ENCODE measurements at places on chromosomes 5 and 9.

DNA sequence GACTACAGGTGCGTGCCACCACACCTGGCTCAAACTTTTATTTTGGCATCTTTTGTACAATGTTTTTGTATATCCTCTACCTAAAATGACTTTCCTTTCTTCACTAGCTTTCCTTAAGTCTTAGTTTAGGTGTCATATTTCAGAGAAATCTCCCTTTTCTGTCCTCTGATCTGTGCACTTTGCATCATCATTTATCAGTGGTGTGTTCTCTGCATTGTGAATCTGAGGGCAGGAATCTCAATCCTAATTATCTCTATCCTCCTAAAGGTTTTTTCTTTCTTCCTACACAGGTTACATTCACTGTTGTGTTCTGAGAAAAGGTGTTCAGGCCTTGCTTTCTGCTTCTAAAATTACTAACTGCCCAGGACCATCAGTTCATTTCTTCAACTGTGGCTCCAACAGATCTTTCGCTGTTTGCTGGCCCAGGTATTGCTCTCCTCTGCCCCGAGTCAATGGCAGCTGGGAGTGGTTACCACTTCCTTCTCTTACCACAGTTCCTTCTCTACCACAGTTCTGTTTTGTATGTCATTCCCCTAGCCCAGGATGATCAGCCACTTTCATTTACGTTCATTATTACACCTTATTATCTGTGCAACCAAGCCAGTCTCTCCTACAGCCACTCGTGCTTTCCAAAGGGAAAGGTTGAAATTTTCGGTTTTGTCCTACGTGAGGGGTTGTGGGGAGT lies 14.0 kb downstream of the TGFBR1 start:
- DNase-seq = no peak

DNA sequence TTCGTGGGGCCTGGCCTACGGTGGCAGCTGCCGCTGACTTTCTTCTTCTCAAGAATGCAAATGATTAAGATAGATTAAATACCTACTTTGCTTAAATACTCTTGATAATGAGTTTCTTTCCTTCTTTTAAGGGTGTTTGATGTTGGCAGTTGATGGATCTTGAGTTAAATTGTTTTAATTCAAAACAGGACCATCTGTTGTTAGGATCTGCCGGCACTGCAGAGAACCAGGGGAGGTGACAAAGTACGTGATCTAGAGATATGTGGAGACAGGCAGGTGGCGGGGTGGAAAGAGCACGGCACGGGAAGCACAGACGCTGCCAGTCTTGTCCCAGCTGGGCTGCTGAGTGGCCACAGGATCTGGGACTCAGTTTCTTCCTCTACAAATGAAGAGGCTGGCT lies 37.9 kb downstream of the MED27 start:
- DNase-seq = no peak

DNA sequence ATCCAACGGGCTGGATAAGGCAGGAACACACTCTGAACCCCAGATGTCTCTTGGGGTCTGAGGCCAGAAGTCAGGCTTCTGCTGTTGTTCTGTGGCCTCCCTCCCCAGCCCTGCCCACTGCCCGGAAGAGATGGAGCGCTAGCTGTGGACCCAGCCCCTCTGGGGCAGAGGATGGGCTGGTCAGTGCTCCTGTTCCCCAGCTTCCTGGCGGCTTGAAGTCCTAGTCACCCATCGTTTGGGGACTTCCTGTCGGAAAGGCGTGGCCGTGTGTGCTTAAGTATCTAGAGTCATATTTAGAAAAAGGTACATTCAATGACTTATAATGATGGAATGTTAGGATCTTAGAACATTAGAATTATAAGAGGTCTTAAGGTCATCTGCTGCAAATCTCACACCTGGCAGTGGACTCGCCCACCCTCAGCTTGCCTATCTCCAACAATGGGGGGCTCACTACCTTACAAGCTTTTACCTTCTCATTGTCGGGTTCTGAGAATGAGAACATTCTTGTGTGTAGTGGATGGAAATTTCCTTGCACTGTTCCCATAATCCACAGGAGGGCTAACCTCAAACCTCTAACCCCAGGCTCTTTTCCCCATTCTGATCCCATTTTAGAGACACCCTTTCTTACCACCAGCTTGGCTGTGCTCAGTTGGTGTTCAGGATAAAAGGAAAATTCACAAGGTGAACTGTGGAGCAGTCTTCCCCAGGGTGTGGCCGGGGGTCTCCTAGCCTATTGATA lies 13.4 kb upstream of the AIF1L start:
- no peak for DNase-seq

GRCh38 chr5:176875783-176876505 lies 23.2 kb downstream of the HK3 start:
- no peak for DNase-seq

- DNase-seq = peak; percentile 92
Measured at GRCh38 chr9:75106857-75107256, 18.5 kb downstream of the OSTF1 start.

- DNase-seq = no peak
Measured at GRCh38 chr5:61767231-61768080, 435.4 kb downstream of the ZSWIM6 start.

DNA sequence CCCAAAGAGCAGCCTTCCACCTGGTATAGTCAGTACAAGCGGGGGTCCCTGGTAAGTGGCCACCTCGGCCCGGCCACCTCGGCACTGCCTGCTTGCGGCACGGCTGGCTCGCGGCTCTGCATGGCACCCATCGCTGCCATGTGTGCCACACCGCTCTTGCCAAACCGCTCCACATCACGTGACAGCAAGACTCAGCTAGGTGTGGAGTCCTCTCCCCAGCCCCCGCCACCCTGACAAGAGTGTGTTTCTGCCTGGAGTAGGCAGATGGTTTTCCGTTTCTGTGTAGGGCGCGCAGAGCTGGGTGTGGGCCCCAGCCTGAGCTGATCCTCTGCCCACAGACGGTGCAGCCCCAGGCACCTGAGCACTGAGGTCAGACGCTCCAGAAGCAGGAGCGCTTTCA lies 50.5 kb upstream of the FCN2 start:
- DNase-seq = no peak

- DNase-seq = no peak
Measured at GRCh38 chr9:209143-209758, 5.4 kb upstream of the DOCK8 start.

GRCh38 chr5:39151745-39152144 lies 67.6 kb downstream of the FYB1 start:
- no peak for DNase-seq

DNA sequence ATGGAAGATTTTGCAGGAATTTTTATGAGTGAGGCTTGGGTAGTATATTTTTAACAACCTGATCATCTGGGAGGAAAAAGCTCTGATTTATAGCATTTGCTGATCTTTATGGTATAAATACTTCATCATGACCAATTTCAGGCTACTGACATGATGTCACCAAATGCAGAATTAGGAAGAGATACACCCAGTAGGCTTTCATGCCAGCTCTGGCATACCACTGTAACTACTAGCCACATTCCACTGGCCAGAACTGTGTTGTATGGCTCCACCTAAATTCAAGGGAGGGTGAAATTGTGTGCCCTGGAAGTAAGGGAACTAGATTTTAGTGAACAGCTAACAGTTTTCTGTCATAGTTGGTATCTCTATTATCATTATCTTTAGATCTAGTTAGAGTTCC lies 17.6 kb downstream of the AP3S1 start:
- no peak for DNase-seq

GRCh38 chr5:55096861-55097260 lies 5.6 kb upstream of the GZMA start:
- DNase-seq = no peak

- peak; percentile 21 for DNase-seq
Measured at GRCh38 chr5:138843316-138844124, 31.6 kb downstream of the LRRTM2 start.

DNA sequence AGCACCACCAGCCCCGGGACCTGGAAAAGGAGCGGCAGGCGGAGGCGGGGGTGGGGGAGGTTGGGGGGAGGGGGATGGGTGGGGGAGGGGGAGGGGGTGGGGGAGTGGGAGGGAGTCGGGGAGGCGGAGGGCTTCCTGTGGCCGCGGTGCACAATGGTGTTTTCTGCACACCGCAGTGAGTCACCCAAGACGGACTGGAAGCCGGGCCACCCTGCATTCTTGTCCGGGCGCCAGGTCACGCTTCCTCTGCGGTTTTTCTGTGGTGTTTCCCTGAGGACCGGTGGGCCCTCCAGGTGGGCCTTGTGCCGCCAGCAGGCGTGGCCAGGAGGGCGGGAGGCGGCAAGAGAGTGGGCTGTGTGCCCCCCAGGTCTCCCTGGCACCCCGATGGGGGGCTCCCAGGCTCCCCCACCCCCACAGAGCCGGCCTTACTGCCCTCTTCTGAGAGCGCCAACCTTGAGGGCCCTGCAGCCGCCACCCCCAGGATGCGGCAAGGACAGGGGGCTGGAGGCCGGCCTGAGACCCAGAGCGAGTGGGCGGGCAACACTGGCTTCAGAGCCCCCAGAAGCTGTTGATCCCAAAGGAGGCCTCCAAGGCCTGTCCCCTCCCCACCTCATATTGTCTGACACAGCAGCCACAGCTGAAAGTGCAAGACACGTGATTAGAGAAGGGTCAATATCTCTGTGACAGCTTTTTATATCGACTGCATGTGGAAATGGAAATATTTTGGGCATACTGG lies 11.1 kb downstream of the EXD3 start:
- no peak for DNase-seq

DNA sequence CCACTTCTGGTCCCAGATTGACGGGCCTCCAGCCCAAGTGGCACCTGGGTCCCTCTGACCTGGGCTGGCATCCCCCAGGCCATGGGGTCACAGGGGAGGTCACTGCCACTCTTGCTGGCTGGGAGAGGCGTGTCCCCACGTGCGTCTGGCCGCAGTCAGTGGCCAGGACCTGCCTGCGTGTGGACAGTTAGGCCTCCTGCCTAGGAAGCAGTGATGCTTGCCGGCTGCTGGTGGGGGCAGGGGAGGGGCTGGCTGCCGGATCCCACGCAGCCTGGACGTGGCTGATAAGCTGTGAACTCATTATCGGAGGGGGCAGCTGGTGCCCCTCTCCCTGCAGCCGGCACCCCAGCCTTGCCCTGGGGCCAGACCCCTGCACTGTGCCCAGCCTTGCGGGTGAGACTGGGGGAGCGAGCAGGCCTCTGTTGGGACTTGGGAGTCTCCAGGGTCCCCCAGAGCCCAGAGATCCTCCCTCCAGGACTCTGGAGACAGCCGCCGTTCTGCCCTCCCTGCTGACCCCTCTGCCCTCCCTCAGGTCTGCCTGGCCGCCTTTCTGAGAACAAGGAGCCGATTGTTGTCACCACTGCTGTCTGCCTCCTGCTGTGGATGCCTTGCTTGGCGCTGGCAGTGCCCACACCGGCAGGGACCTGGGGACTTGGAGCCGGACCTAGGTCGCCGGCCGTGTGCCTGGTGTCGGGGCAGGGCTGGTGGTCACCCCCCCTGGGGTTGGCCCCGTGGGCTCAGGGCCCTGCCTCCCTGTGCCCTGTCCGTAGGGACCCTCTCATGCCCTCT lies 12.3 kb downstream of the RXRA start:
- no peak for DNase-seq

GRCh38 chr5:7668161-7668560 lies 182.8 kb downstream of the CFAP90 start:
- no peak for DNase-seq

DNA sequence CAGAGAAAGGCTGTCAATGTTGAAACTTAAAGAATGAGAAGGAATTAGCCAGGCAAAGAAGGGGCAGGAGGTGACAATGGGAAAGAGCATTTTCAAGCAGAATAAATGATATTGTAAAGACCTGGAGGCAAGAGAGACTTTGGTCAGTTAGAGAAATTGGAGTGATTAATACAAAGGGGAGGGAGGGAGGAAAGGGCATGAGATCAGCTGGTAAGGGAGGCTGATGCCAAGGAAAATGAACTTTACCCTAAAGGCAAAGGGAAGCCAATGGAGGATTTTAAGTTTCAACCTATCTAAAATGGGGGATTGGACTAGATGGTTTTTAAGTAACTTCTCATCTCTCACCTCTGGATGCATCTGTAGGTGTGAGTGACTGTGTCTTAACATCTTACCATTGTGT lies 23.3 kb downstream of the C5 start:
- DNase-seq = no peak

DNA sequence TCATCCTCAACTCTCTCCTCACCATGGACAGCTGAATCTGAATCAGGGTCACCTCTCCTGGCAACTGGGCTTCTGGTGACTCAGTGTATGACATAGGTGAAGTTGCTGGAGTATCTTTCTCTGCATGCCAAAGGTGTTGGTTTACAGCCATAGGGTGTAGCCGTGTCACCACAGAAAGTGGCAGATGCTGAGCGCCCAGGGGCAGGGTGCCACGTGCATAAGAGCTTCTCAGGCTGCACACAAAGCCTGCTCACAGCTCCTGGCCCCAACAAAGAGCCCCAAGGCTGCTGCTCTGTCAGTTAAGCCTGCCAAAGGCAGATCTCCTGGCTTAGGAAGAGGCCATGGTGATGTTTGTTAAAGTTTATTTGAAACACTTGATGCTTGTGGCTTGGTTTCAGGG lies 297.7 kb upstream of the WWC1 start:
- no peak for DNase-seq

DNA sequence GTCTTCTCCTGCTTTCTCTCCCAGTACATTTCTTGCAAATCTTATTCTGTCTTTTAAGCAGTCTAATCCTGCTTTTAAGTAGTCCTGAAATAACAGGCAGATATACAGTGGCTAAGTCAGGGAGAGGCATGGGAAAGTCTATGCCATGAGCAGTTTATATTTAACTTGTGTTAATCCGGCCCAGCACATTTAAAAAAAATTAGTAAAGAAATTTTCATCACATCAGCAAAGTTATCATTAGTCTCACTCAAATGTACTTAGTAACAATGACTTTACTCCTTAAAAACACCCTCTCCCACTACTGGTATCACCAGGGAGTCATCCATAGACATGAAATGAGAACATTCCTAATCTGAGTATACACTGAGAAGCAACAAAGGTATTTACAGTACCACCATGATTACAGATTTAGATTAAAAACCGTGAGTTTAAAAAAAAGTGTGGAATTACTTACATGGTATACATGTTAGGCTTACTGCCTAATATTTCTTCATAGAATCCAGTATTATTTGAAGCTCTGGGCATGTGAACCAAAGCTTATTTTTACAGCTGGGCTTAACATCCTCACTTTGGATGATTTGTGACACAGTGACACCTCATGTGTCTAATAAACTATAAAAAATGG lies 75.9 kb upstream of the DAB2 start:
- DNase-seq = no peak

DNA sequence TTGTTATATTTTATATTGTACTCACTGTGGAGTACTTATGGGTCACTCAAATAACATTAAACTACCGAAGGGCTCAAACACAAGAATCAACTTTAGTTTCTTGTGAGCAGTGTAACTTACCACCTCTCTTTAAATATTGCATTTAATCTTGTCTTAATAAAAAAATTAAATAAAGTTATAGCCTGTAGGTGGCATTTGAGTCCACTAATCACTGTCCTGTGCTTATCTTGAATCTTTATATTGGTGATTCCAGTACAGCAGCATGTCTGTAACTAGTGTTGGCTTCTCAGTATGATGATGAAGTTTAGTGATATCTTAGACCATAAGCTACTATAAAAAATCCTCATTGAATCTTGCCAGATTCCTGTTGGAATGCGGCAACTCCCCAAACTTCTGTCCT lies 313.8 kb downstream of the FAM170A start:
- no peak for DNase-seq

GRCh38 chr9:72823971-72824370 lies 128.9 kb downstream of the ALDH1A1 start:
- no peak for DNase-seq

- no peak for DNase-seq
Measured at GRCh38 chr5:169591636-169592035, 8.1 kb downstream of the SPDL1 start.

- no peak for DNase-seq
Measured at GRCh38 chr5:154708846-154709245, 46.3 kb upstream of the LARP1 start.
